ENCODE measurements at places on chromosomes 3 and 15.

- DNase-seq = no peak
Measured at GRCh38 chr3:176951586-176952292, 245.5 kb downstream of the TBL1XR1 start.

DNA sequence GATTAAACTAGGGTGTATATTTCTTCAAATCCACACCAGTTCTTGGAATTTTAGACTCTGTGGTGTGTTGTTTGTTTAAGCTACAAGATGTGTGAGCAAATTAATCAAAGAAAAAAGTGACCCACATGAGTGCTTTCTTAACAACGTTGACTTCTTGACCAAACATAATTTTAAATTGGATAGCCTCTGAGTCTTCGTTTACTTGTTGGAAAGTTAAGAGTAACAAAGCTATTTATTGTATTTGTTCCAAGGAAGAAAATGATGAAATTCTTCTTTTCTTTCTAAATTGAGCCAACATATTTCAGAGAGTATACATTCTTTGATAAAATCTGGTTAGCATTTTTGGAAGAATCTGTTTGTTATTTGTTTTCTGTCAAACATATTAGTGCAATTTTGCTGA is 99.9 kb upstream of the IGSF10 start:
- DNase-seq = no peak

- no peak for DNase-seq
Measured at GRCh38 chr3:101995371-101996046, 146.2 kb downstream of the NFKBIZ start.

DNA sequence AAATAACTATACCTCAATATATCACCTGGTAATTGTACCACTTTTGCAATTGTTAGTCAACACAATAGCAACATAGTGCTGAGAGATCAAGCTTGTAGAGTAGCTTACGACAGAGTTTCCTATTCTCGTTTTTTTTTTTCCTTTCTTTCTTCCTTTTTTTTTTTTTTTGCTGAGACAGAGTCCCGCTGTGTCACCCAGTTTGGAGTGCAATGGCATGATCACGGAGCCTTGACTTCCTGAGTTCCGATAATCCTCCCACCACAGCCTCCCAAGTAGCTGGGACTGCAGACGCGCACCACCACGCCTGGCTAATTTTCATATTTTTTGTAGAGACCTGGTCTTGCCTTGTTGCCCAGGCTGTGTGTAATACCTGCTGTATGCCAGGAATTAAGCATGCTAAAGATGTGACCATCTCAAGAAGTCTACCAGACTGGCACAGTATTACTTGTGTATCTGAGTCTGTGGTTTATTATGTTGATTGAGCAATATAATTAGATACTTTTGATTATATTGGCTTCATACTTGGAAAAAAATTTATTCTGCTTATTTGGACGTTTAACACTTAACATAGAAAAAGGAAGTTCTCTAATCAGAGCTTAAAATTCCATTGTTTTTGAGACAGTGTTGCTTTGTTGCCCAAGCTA is 3.0 kb downstream of the SELENOT start:
- no peak for DNase-seq

DNA sequence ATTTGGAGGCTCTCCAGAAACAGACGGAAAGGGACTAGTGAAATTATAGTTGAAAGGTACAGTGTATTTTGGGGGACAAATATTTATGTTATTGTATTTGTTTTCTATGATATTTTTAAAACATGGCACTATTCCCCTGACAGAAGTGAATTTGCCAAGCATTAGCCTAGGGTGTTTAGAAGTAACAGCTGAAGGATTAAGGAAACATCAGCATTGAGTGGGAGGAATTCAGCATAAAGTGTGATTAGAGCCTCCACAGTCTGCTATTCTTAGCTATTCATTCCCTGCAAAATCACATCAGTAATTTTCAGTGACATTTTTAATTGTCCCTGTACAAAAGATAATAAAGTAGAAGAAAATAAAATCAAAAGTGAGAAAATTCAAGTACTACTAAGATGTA is 231.4 kb downstream of the ROBO2 start:
- DNase-seq = no peak

GRCh38 chr15:89004726-89005030 is 83.6 kb upstream of the ABHD2 start:
- DNase-seq = no peak

DNA sequence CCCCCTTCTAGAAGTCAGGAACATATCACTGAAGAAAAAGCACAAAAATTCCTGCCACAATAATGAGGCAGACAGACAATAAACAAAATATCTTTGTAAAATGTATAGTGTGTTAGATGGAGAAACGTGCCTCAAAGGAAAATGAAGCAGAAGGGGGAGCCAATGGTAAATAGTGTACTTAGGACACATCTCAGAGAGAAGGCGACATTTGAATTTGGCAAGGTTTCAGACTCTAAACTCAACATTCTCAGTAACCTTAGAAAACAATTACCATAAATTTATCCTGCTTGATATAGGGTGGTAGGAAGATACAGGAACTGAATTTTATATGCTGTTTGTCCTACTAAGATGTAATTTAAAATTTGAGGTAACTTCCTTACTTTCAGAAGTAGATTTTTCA is 52.6 kb upstream of the PTX3 start:
- no peak for DNase-seq

GRCh38 chr3:170802164-170803151 is 67.5 kb downstream of the RPL22L1 start:
- DNase-seq = no peak

- DNase-seq = no peak
Measured at GRCh38 chr3:138326866-138327595, 2.6 kb downstream of the NME9 start.

- no peak for DNase-seq
Measured at GRCh38 chr15:35182841-35183479, 97.9 kb upstream of the NANOGP8 start.

DNA sequence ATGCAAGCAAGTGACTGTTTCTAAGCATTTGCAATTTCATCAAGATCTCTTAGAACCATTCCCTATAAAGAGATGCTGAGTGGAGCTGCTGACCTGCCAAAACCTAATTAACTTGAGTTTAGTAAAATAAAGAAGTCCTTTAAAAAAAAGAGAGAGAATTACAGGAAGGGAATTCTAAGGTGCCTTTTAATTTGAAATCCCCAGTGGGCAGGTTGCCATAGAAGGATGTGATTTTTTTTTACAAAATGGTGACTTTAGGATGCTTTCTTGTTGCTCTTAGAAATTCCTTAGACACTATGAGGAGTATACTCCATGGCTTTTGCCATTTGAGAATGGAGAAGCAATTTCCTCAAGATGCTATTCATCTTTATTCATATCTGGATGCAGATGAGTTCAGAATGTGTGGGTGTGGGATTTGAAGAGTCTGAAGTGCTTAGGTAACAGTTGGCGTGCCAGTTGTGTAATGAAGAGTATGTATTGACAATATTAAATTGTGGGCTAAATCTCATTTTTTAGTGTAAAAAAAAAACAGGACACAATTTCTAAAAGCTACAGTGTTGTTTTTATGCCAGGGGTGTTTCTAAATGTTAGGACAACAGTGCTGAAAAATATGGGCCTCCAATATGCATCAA is 13.6 kb downstream of the LRRC3B start:
- DNase-seq = no peak

GRCh38 chr3:116834816-116835215 is 125.2 kb downstream of the TUSC7 start:
- no peak for DNase-seq

GRCh38 chr3:107395066-107395465 is 17.8 kb downstream of the CCDC54 start:
- DNase-seq = no peak

GRCh38 chr15:83710452-83710851 is 56.5 kb downstream of the ADAMTSL3 start:
- no peak for DNase-seq

- no peak for DNase-seq
Measured at GRCh38 chr3:99545941-99546580, 92.3 kb upstream of the COL8A1 start.

DNA sequence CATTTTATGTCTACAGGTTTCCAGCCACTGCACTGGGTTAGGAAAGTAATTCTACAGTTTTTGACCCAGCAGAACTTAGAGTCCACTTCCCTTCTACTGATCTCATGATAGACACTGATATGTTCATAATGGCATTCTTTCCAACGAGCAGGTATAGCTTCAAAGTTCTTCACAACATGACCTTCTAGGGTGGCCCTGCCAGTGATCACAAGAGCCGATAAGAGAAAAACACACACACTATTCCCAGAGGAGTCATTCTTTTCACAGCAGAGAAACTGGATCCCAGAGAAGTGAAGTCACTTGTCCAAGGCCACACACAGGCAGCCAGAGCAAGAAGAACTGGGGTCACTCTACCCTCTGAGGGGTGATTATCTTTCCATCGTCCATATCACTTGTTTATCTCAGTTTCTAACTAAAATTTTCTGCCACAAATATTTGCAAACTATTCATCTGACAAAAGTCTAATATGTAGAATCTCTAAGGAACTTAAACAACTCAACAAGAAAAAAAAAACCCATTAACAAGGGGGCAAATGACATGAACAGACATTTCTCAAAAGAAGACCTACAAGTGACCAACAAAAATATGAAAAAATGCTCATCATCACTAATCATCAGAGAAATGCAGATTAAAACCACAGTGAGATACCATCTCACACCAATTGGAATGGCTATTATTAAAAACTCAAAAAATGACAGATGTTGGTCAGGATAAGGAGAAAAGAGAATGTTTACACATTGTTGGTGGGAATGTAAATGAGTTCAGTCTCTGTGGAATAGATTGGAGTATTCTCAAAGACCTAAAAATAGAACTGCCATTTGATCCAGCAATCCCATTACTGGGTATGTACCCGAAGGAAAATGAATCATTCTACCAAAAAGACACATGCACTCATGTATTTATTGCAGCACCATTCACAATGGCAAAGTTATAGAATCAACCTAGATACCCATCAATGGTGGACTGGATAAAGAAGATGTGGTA is 31.5 kb downstream of the SPTSSB start:
- DNase-seq = no peak

DNA sequence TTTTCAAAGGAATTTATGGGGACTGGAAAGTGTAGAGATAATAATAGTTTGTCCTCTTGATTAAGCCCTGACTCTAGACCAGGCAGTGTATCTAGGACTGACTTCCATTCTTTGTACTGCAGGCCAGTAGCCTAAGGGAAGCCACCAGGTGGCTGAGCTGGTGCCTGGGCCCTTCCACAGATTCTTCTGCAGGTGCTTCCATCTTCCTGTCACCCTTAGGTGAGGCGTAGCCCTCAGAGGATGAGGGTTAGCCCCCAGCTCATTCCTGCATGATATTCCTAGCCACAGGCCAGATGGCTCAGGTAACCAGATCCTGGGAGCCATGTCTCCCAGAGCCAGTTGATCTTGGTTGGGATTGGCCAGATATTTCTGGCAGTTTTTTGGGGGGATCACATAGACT is 169.0 kb upstream of the IL12A start:
- DNase-seq = no peak

- DNase-seq = no peak
Measured at GRCh38 chr15:66848116-66848515, 146.1 kb downstream of the SMAD6 start.

DNA sequence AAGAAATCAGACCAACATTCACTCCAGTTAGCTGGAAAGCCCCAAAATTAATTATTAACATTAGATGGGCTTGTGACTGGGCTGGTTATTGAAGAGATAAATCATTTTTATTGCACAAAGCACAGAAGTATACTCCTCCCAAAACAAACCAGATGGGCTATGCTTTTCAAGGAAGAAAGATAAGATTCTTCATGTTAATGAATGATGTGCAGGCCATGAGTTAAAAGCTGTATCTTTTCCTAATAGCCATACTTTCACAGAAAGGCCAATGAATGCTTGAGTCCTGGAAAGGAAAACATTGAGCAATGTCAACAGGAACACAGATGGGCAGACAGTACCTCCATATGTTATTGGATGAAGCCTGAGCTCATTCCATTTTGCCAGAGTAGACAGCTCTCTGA is 55.4 kb downstream of the OCA2 start:
- DNase-seq = no peak

GRCh38 chr15:39153058-39153714 is 427.7 kb upstream of the THBS1 start:
- DNase-seq = no peak

- DNase-seq = no peak
Measured at GRCh38 chr3:13009132-13009945, 63.9 kb downstream of the IQSEC1 start.

DNA sequence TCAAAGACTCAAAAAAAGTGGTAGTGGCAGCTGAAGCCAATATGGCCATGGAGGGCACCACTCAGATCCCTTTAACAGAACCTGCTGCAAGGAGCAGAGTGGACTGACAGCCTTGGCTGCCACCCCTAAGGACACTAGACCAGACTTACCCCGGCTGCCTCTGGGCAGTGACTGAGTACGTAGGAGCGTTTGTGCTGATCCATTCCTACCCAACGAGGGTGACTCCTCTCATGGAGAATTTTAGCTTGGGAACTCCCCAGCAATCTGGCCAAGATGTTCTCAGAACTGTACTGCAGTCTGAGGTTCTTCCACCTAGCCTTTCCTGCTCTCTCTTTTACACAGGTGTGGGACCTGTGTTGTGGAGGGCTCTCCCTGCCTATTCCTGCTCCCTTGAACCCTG is 22.1 kb downstream of the CLEC3B start:
- no peak for DNase-seq

GRCh38 chr3:50372349-50372748 is 13.0 kb upstream of the TMEM115 start:
- no peak for DNase-seq

GRCh38 chr3:183449391-183449790 is 21.0 kb upstream of the MCF2L2 start:
- no peak for DNase-seq
